ENCODE measurements at places on chromosomes 5 and 9. TPM values are rescaled to one million over a fixed set of nuclear protein-coding genes. Genes with fewer than 3 reads are reported as not detected.

DNA sequence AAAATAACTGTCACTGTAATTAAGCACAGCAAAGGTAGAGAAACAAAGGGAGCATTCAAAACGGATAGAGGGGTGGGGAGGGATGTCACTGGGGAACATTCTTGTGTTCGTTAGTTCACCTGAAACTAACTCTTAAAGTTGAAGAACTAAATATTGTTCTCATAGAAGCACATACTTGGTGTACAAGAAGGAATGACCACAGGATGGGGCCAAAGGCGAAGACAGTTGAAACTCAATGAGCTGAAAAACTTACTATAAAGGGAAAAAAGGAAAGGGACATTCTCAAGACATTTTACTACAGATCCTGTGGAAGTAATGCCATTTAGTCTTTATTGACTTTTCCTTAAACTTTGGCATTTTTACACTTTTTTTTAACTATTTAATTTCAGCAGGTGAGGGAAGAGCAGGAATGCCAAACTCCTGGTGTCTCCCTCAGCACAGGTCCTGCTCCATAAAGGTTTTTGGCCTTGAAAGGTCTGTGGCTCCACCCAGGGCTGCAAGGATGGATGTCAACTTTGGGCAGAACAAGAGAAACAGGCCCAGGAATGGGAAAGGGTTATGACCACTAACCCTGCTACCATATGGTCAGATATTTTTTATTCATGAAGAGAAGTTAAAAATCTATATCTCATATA, 197.6 kb upstream of the RASA1 start:
- no peak overlapping the region for H3K27ac ChIP-seq
- H3K4me3 ChIP-seq: no peak overlapping the region
- peaks cover 22% of the 10 kb centered on the region for H3K4me1 ChIP-seq
- peaks cover 5% of the 10 kb centered on the region for H3K27me3 ChIP-seq
- peaks cover 4% of the 10 kb centered on the region for H3K36me3 ChIP-seq

Gene CDH12
- not detected for total RNA-seq

GRCh38 chr9:69265891-69266290, 59.1 kb upstream of the ENTREP1 start:
- H3K36me3 ChIP-seq: no peaks in the 10 kb centered on the region
- H3K4me3 ChIP-seq: no peak overlapping the region
- no peaks in the 10 kb centered on the region for H3K4me1 ChIP-seq
- H3K27ac ChIP-seq: no peak overlapping the region
- no peak for DNase-seq

DNA sequence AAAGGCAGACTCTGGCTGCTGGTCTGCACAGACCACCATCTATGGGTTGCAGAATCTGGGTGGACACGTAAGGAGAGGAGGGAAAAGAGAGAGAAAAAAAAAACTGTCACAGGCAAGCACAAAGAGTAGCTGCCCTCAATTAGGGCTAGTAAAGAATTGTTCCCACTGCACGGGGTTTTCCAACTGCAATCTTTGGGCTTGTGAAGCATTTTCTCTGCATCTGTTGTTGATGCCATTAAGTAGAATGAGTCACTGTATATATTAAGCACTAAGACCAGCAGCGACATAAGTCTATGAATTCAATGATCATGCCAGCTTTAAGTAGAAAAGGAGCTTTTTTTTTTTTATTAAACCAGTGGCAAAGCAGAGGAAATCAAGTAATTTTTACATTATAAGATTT, 40.2 kb downstream of the MED10 start:
- peaks cover 5% of the 10 kb centered on the region for H3K27me3 ChIP-seq
- H3K27ac ChIP-seq: no peak overlapping the region
- no peak overlapping the region for H3K4me3 ChIP-seq

Gene CBY3
- total RNA-seq: 0.66 TPM

Gene POLR1E
- 59.8 TPM for total RNA-seq

Gene BNC2
- total RNA-seq: not detected

Gene PCDHA1
- total RNA-seq: not detected

GRCh38 chr5:130063603-130064002, 159.3 kb downstream of the CHSY3 start:
- H3K4me1 ChIP-seq: no peaks in the 10 kb centered on the region
- no peaks in the 10 kb centered on the region for H3K27me3 ChIP-seq
- no peaks in the 10 kb centered on the region for H3K36me3 ChIP-seq

DNA sequence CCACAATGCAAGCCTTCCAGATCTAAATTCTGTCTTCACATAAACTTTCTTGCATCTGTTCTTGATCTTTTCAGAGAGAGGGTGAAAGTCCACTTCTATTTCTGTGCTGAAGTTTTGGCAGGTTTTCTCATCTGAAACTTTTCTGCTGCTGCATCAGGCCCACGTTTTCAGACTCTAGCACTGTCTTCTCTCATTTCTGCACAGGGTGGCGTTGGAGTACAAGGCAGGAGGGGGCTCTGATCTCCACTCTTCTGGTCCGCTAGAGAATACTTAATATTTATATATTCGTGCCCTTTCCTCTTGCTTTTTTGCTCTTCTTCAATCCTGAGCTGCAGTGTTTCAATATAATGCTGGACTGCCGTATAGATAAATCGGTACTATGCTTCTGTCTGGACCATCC, 204.0 kb upstream of the PRDM9 start:
- no peaks in the 10 kb centered on the region for H3K27me3 ChIP-seq
- no peak for DNase-seq
- H3K27ac ChIP-seq: no peak overlapping the region
- H3K4me3 ChIP-seq: no peak overlapping the region
- no peaks in the 10 kb centered on the region for H3K4me1 ChIP-seq

- H3K27ac ChIP-seq: no peak overlapping the region
- no peaks in the 10 kb centered on the region for H3K36me3 ChIP-seq
- peaks cover 4% of the 10 kb centered on the region for H3K27me3 ChIP-seq
These were observed 131.4 kb downstream of the ARHGEF28 start for GRCh38 chr5:73757416-73757815.

- DNase-seq: no peak
- H3K4me3 ChIP-seq: no peak overlapping the region
- peaks cover 2% of the 10 kb centered on the region for H3K27me3 ChIP-seq
- H3K36me3 ChIP-seq: no peaks in the 10 kb centered on the region
These were observed 259.5 kb downstream of the GAS1 start for GRCh38 chr9:86687788-86688187.

GRCh38 chr9:86042199-86042978, 57.0 kb downstream of the GOLM1 start:
- no peaks in the 10 kb centered on the region for H3K36me3 ChIP-seq
- peaks cover 2% of the 10 kb centered on the region for H3K27me3 ChIP-seq
- DNase-seq: no peak
- H3K27ac ChIP-seq: no peak overlapping the region

Gene ZNF608
- not detected for total RNA-seq

DNA sequence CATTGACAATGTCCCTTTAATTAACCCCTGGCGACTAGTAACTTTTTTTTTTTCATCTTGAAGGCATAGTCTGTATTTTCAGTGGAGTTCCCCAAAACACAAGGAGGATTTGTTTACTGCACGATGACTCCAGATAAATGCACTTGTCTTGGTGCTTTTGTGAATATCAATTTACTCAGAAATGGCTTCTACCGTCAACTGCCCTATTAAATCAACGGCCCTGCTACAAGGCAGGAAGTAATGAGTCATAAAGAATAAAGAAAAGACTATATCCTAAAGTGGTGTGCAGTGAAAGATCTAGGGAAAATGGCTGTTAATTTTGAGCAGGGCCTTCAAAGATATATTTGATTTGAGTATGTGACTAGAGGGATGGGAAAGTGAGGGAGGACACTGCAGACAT, 388.3 kb upstream of the CHD1 start:
- DNase-seq: no peak
- H3K27ac ChIP-seq: no peak overlapping the region
- H3K36me3 ChIP-seq: no peaks in the 10 kb centered on the region
- no peaks in the 10 kb centered on the region for H3K27me3 ChIP-seq
- H3K4me1 ChIP-seq: no peaks in the 10 kb centered on the region

- no peak overlapping the region for H3K4me3 ChIP-seq
- peak overlapping the region; percentile 52 for H3K27ac ChIP-seq
- DNase-seq: no peak
- peaks cover 51% of the 10 kb centered on the region for H3K4me1 ChIP-seq
These were observed 19.8 kb upstream of the TNIP1 start for GRCh38 chr5:151100681-151101080.

Gene TERT
- total RNA-seq: 12.5 TPM

Gene CYLC2
- not detected for total RNA-seq

GRCh38 chr9:84121991-84122523, 141.5 kb downstream of the RMI1 start:
- H3K4me1 ChIP-seq: no peaks in the 10 kb centered on the region
- peaks cover 15% of the 10 kb centered on the region for H3K27me3 ChIP-seq
- DNase-seq: no peak
- no peak overlapping the region for H3K27ac ChIP-seq
- H3K36me3 ChIP-seq: no peaks in the 10 kb centered on the region

- no peak overlapping the region for H3K27ac ChIP-seq
- no peak for DNase-seq
- H3K4me1 ChIP-seq: no peaks in the 10 kb centered on the region
- H3K27me3 ChIP-seq: no peaks in the 10 kb centered on the region
These were observed 385.7 kb downstream of the TLE1 start for GRCh38 chr9:81303658-81304057.

Gene AJM1
- 5.8 TPM for total RNA-seq
